ENCODE measurements at places on chromosomes 12 and 14. TPM values are rescaled to one million over a fixed set of nuclear protein-coding genes. Genes with fewer than 3 reads are reported as not detected.

DNA sequence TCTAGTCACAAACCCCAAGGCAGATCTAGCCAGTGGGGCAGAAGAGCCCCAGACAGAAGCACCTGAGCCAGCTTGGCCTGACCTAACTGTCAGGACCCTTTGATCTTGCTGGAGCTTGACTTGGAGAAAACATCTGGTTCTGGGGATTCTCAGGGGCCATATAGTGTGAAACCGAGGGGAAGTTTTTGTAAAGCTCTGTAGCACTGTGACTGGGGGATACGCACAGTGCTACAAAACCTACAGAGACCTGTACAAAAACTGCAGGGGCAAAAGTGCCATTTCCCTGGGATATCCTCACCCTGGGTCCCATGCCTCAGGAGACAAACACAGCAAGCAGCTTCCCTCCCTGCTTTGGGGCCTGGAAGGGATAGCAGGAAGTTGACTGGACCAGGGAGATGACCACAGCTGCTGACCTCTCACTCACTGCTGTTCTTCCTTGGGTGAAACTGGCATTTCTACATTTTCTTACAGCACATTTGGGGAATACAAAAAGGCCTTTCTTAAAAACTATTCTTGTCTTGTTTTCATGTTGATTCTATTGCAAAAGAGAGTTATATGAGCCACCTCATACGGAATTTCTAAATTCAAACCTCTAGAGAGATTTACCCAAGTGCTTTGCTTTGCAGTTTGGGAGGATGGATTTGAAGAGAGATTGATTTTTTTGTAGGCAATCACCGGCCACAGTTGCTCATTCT lies 140.0 kb downstream of the DAD1 start:
- peaks cover 86% of the 10 kb centered on the region for H3K27me3 ChIP-seq
- H3K27ac ChIP-seq, result no peak overlapping the region
- no peaks in the 10 kb centered on the region for H3K36me3 ChIP-seq
- H3K4me1 ChIP-seq, result no peaks in the 10 kb centered on the region
- H3K4me3 ChIP-seq, result no peak overlapping the region
- DNase-seq, result no peak

- H3K36me3 ChIP-seq, result no peaks in the 10 kb centered on the region
- H3K4me1 ChIP-seq, result no peaks in the 10 kb centered on the region
- no peak overlapping the region for H3K4me3 ChIP-seq
- no peak for DNase-seq
- no peak overlapping the region for H3K27ac ChIP-seq
Observed at GRCh38 chr12:90809940-90810339, 145.0 kb downstream of the CCER1 start.

- no peak overlapping the region for H3K27ac ChIP-seq
- no peak for DNase-seq
- no peak overlapping the region for H3K4me3 ChIP-seq
Observed at GRCh38 chr12:131091413-131091975, 137.8 kb downstream of the ADGRD1 start.

DNA sequence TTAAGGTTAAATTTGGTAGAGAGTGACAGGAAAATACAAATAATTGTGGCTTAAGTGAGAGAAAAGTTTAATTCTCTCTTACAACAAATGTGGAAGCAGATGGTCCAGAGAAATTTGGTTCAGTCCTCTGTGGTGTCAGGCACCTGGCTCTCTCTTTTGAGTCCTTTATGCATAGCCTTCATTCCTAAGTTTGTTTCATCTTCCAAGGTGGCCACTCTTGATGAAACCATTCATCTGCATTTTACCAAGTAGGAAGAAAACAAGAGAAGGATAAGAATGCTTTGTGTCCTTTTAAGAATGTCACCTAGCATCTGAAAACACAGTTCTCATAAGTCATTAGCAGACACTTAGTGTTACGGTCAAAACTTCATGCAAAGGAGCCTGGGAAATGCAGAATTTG lies 442.5 kb downstream of the CCER1 start:
- no peaks in the 10 kb centered on the region for H3K36me3 ChIP-seq
- no peak overlapping the region for H3K27ac ChIP-seq
- no peak for DNase-seq
- no peaks in the 10 kb centered on the region for H3K4me1 ChIP-seq

DNA sequence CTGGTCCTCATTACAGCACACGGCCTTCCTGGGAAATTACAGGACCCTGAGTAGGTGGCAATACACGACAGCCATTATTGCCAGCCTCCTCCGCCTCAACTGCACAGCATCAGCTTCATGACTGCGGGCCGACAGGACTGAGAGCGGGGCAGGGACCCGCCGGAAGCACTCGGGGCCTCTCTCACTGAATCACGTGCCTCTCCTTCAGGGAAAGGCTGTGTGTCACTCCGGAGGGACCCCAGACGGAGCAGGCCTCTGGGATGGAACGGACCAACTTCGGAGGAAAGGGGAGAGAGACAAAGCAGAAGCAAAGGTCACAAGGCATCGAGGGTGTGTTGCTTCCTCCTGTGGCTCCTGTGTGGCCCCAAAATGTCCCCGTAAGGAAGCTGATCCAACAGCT lies 90.0 kb downstream of the RNF34 start:
- peaks cover 10% of the 10 kb centered on the region for H3K4me1 ChIP-seq
- no peak for DNase-seq
- no peak overlapping the region for H3K4me3 ChIP-seq
- no peaks in the 10 kb centered on the region for H3K27me3 ChIP-seq
- H3K36me3 ChIP-seq, result no peaks in the 10 kb centered on the region

DNA sequence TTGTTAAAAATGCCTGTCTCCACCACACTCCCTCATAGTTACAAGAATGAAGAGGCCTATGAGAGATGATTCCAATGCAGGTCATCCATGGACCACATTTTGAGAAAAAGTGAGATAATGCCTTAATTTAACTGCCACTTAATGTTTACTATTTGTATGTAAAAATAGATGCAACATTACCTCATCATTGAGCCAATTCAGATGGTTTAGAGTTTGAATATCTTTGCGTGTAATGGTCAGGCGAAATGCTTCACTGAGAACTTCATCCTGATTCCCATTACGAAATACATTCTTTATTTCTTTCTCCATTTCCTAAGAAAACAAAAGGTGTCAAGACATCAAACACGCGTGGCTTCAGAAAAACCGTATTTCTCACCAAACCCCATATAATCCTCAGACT lies 42.3 kb downstream of the SENP1 start:
- no peak for DNase-seq
- H3K4me3 ChIP-seq, result no peak overlapping the region
- no peak overlapping the region for H3K27ac ChIP-seq
- no peaks in the 10 kb centered on the region for H3K4me1 ChIP-seq
- H3K27me3 ChIP-seq, result no peaks in the 10 kb centered on the region
- H3K36me3 ChIP-seq, result peaks cover 40% of the 10 kb centered on the region

- peaks cover 3% of the 10 kb centered on the region for H3K36me3 ChIP-seq
- no peak for DNase-seq
- H3K27me3 ChIP-seq, result no peaks in the 10 kb centered on the region
Observed at GRCh38 chr12:109475993-109476806, 900 bp downstream of the KCTD10 start.

GRCh38 chr12:102120886-102121285 lies 903 bp downstream of the PARPBP start:
- H3K27me3 ChIP-seq, result no peaks in the 10 kb centered on the region
- H3K4me1 ChIP-seq, result peaks cover 16% of the 10 kb centered on the region
- 0 out of 2 replicates have a peak, but pooled peaks cover 2% of the 10 kb centered on the region for H3K36me3 ChIP-seq
- DNase-seq, result peak; percentile 3

- no peaks in the 10 kb centered on the region for H3K36me3 ChIP-seq
- no peak for DNase-seq
- H3K27me3 ChIP-seq, result no peaks in the 10 kb centered on the region
- no peak overlapping the region for H3K4me3 ChIP-seq
- no peaks in the 10 kb centered on the region for H3K4me1 ChIP-seq
- no peak overlapping the region for H3K27ac ChIP-seq
Observed at GRCh38 chr12:101653503-101653902, 43.9 kb upstream of the CHPT1 start.

DNA sequence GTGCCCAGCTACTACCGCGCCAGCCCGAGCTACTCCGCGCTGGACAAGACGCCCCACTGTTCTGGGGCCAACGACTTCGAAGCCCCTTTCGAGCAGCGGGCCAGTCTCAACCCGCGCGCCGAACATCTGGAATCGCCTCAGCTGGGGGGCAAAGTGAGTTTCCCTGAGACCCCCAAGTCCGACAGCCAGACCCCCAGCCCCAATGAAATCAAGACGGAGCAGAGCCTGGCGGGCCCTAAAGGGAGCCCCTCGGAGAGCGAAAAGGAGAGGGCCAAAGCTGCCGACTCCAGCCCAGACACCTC lies 697 bp downstream of the HOXC10 start:
- no peak for DNase-seq
- H3K27ac ChIP-seq, result no peak overlapping the region
- H3K4me1 ChIP-seq, result peaks cover 17% of the 10 kb centered on the region
- no peaks in the 10 kb centered on the region for H3K27me3 ChIP-seq
- no peaks in the 10 kb centered on the region for H3K36me3 ChIP-seq
- H3K4me3 ChIP-seq, result no peak overlapping the region

DNA sequence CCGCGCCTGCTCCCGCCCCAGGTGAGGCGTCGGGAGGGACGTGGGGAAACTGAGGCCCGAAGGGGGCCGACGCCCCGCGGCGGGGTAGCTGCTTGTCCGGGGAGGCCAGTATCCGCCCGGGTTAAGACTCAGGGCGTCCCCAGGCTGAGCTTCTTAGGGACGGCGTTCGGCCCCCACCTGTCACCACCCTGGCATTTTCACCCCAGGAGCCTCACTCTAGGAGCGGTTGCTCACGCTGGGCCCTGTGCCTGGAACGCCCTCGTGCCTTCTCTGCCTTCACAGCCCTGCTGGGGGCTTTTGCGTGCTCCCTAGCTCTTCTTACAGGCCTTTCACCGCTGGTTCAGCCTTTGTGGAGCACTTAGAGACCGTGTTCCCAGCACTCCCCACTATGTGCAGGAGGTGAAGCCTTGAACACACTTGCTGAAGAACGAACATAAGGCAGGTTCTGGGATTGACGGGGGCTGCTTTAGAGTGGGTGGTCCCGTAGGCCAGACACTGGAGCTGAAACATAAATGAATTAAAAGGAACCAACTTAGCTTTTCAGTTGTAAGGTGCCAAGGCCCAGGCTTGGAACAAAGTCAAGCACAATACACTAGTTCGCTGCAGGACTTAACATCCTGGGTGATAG lies 601 bp downstream of the ZNF839 start:
- peak overlapping the region; percentile 77 for H3K27ac ChIP-seq
- H3K4me3 ChIP-seq, result peak overlapping the region; percentile 96
- H3K27me3 ChIP-seq, result no peaks in the 10 kb centered on the region
- H3K4me1 ChIP-seq, result peaks cover 33% of the 10 kb centered on the region

DNA sequence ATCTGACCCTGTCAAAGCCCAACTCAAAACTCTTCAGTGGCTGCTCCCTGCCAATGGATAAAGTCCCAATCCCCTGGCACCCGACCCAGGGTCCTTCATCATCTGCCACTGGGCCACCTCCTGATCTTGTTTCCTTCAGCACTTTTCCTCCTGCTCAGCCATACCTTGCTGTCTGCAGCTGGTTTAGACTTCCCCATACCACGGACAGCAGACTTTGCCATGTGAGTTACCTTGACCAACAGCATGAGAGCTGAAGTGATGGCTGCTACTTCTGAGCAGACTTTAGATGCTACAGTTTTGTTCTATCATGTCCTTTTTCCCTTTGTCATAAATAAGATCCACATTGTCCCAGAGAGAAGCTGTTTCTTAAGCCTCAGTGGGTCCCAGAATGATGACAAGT lies 33.3 kb upstream of the STON2 start:
- peaks cover 9% of the 10 kb centered on the region for H3K4me1 ChIP-seq
- no peak for DNase-seq
- H3K27ac ChIP-seq, result no peak overlapping the region
- no peaks in the 10 kb centered on the region for H3K36me3 ChIP-seq
- H3K27me3 ChIP-seq, result peaks cover 28% of the 10 kb centered on the region

DNA sequence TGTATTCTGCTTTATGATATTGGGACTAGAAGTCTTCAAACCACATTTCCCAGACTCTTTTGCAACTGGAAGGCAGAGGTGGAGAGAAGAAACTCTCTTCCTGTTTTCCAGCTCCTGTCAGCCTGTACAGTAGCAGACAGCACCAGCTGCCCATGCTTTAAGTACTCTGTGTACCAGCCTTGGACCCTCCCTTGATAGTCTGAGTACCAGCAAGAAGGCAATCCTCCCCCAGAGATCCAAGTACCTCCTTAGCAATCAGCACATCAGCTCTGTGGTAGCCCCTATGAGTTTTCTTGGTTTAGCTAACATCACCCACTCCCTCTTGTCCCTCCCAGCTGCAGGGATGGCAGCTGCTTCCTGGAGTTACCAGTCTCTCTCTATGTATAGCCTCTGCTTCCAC lies 56.3 kb downstream of the STXBP6 start:
- DNase-seq, result no peak
- H3K27ac ChIP-seq, result no peak overlapping the region
- H3K4me3 ChIP-seq, result no peak overlapping the region
- no peaks in the 10 kb centered on the region for H3K36me3 ChIP-seq
- no peaks in the 10 kb centered on the region for H3K27me3 ChIP-seq

DNA sequence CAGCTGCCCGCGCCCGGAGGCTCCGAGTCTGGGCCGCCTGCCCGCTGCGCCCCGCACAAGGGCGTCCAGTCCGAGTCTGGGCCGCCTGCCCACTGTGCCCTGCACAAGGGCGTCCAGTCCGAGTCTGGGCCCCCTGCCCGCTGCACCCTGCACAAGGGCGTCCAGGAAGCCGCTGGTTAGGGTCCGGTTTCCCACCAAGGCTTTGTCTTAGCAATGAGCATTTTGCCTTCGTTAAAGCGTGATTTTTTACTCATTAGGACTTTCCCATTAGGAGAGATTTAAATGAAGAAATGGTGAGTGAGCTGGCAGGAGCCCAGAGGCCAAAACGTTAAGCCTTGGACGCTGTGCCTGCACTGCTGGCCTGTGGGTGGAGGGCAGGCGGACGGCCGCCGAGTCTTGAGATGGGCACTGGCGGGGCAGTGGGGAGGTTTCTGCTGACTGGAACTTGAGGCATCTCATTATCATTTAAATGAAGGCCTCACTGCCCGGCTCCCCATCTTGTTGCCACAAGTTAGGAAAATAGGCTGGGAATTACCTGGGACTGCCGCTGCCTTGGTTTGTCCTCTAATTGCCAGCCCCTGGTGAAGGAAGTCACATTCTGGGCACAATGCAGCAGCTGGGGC lies 36.0 kb downstream of the FBRSL1 start:
- no peaks in the 10 kb centered on the region for H3K27me3 ChIP-seq
- no peak overlapping the region for H3K4me3 ChIP-seq
- DNase-seq, result no peak
- no peak overlapping the region for H3K27ac ChIP-seq
- H3K36me3 ChIP-seq, result no peaks in the 10 kb centered on the region

DNA sequence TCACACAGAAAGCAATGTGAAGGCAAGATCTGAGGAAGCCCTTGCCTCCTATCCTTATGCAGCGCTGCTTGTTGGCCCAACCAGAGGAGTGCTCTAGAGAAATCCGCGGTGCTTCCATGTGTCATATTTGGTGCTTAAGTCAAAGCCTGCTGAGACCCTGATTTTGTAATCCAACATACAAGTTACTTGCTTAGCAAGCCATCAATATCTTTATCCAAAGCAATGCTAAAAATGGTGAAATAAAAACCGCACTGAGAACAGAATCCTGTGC lies 250.0 kb downstream of the MED13L start:
- H3K27me3 ChIP-seq, result no peaks in the 10 kb centered on the region
- no peak for DNase-seq
- no peak overlapping the region for H3K27ac ChIP-seq
- peaks cover 12% of the 10 kb centered on the region for H3K4me1 ChIP-seq

GRCh38 chr14:28130610-28131284 lies 635.8 kb upstream of the FOXG1 start:
- H3K36me3 ChIP-seq, result no peaks in the 10 kb centered on the region
- H3K4me3 ChIP-seq, result no peak overlapping the region
- no peaks in the 10 kb centered on the region for H3K27me3 ChIP-seq
- H3K27ac ChIP-seq, result no peak overlapping the region
- no peaks in the 10 kb centered on the region for H3K4me1 ChIP-seq

- H3K27me3 ChIP-seq, result no peaks in the 10 kb centered on the region
- H3K27ac ChIP-seq, result peak overlapping the region; percentile 67
- H3K4me3 ChIP-seq, result no peak overlapping the region
- H3K36me3 ChIP-seq, result no peaks in the 10 kb centered on the region
Observed at GRCh38 chr12:77847060-77847541, 16.4 kb downstream of the NAV3 start.

The SOX5 gene
- total RNA-seq, result 0.52 TPM

The CCDC177 gene
- not detected for total RNA-seq

The OTX2 gene
- total RNA-seq, result not detected

Data from HCT116 (cell line).